Transverse colon (tissue), 4 donors: ENCODE measurements at places on chromosomes 5 and 9. TPM values are rescaled to one million over a fixed set of nuclear protein-coding genes. Genes with fewer than 3 reads are reported as not detected.

- no peak for DNase-seq
These were observed 773.6 kb downstream of the CDH12 start for GRCh38 chr5:22079566-22079965.

DNA sequence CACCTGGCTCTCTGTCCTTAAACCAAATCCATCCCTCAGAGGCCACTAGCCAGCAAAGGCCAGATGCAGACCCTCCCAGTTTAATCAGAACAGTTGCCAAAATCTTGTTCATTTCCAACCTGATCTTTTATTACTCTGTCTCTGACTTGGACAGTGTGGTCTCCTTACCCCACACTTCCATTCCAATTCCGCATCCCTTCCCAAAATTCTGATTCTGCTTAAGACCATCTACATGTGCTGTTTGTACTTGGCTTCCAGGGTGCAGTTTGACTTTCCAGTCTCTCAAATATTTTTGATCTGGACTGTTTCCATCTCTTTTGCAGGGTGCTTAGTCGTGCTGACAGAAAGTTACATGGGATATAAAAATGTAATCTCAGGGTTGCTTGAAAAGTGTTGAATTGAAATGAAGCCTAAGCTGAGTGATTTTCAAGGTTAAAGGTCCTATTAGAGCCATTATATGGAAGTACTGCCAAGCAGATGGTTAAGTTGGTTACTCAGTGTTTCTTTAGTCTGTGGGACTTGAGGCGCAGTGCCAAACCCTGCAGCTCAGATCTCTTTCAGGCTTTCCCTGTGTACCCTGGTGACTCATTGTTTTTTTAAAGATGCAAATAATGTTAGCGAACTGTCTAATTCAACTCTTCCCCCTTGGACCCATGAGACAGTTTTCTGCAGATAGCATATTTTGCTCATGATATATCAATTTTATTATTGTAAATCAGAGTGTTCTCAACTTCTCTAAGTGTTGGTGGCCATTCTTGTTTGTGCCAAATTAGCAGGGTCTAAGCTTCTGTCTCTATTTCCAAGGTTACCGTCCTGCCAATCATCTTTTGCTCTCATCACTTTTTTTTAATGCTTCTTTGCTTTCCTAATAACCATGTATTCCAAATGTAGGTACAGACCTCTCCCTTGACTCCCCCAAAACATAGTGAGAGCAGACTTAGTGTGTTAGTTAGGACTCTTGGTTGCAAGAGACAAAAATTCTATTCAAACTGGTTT, 18.2 kb upstream of the DCP2 start:
- DNase-seq: peak; percentile 29

The CATSPER3 gene
- 4.1 TPM for total RNA-seq

- DNase-seq: no peak
These were observed 236.4 kb downstream of the FANCC start for GRCh38 chr9:95080961-95081647.

GRCh38 chr9:110821064-110821463, 152.5 kb downstream of the MUSK start:
- DNase-seq: no peak

DNA sequence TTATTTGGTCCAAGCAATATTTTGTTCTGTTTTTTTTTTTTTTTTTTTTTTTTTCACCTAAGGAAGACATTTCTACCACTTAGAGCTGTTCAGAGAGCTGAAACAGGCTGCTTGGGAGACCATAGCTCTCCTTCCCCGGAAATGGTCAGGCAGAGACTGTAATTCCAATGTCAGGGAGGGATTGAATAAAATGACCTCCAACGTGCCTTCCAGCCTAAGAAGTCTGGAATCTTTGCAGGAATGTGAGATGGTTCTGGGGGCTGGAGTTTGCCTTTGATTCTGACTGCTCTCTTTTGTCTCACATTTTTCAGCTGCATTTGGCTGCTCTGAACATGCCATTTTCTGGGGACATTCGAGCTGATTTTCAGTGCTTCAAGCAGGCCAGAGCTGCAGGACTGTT, 38.3 kb upstream of the TGFBR1 start:
- no peak for DNase-seq

- DNase-seq: no peak
These were observed 1989.3 kb upstream of the WWC1 start for GRCh38 chr5:166302166-166302565.

DNA sequence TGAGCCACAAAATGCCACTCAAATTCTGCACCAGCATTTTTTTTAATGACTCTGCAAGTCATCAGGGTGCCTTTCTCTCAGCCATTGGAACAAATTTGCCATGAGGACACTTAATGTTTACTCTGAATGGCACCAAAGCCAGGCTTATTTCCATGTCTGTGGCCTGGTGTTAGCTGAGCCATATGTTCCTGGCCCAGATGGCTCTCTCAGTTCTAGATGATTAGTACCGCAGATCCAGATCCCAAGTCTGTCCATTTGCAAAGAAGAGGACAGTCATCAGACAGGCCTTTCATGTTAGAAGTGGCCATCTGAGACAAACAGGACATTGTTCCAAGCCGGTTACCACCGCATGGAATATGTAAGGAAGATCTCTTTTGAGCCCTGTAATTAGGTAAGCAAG, 70.3 kb downstream of the INSYN2B start:
- no peak for DNase-seq

The TMEM8B gene
- 9.2 TPM for total RNA-seq

DNA sequence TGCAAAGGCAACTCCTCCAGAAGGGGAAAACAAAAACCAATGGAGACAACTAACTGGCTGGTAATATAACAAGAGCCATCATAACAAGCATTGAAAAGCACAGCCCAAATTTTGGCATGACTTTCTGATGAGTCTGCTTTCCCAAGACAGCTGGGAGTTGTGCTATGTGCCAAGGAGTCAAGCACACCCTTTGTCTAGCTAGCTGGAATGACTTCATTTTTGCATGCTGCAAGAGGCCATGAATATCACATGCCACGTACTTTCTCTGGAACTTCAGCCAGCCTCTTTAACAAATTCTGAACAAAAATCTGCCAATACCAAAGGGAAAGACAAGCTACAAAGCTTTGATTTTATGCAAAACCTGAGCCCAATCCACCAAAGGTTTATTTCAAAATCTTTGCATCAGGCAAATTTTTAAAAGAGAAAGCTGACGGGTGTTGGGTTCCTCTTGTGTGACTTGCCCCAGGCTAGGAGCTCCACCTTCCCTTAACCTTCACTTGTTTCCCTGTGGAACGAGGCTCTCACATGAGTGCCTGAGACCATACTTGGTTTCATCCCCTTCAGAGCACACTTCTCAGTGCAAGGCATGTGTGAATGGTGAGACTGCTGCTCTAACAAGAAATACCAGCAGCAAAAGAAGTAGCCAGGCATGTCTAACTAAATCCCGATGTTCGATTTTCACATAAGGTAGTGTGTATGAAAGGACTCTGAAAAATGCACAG, 47.3 kb downstream of the S1PR3 start:
- DNase-seq: no peak

The ZNF366 gene
- 1.4 TPM for total RNA-seq

- no peak for DNase-seq
These were observed 245.3 kb downstream of the PDE4D start for GRCh38 chr5:59648038-59648831.

The ENTREP1 gene
- total RNA-seq: 3.0 TPM

The WDR5 gene
- 13.7 TPM for total RNA-seq

- DNase-seq: no peak
These were observed 731.5 kb downstream of the TLE1 start for GRCh38 chr9:80957801-80958200.

- no peak for DNase-seq
These were observed 160.3 kb downstream of the TLR4 start for GRCh38 chr9:117864385-117865057.

DNA sequence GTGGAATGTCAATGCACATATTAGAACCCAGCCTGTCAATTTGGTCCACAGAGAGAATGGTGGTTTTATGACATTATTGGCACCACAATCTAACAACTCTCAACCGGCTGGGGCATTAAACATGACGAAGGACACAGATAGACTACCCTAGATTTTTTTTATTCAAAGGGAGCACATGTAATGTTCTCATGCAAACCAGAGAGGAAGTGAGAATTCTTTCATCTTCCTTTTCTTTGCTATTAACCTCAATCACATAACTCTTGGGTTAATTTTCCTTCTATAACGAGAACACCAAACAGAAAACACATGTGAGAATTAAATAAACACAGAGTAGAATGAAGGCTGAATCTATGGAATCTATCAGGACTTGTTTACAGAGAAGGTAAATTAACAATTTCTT, 94.9 kb upstream of the TNC start:
- DNase-seq: no peak
